ENCODE measurements at places on chromosomes 2 and 18.

DNA sequence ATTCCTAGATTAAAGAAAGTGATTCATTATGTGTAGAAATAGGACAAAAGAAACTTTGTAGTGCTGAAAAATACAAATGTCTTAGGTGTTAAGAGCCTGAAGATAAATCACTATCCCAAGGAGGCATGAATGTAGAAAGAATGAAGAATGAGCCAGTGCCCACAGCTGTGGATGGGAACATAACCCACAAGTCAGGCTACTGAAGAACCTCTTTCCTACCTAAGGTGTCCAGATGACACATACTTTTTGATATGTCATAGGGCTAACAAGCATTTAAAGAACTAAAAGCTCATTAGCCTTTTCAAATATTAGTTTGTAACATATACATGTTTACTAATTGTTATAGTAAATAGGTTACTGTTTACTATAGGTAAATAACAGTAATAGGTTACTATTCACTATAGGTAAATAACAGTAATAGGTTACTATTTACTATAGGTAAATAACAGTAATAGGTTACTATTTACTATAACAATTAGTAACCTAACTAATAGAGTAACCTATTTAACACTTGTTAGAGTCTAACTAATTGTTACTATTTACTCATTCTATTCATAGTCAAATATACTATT is 275.0 kb upstream of the KYNU start:
- DNase-seq: no peak

DNA sequence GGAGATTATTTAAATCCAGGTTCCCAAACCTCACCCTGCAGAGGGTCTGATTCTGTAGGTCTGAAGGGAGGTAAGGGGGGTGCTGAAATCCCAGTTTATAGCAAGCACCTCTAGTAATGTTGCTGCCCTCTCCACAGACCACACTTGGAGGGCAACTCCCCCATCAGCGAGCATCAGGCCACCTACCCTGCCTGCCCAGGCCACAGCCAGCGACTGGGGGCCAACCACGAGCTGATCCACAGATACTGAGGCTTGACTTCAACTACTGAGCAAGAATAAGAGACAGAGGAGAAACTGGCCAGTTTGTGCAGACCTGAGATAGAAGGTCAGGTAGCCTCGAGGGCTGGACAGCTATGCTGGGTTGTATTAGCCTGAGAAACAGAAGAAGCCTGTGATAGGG is 36.3 kb upstream of the LBH start:
- DNase-seq: no peak

DNA sequence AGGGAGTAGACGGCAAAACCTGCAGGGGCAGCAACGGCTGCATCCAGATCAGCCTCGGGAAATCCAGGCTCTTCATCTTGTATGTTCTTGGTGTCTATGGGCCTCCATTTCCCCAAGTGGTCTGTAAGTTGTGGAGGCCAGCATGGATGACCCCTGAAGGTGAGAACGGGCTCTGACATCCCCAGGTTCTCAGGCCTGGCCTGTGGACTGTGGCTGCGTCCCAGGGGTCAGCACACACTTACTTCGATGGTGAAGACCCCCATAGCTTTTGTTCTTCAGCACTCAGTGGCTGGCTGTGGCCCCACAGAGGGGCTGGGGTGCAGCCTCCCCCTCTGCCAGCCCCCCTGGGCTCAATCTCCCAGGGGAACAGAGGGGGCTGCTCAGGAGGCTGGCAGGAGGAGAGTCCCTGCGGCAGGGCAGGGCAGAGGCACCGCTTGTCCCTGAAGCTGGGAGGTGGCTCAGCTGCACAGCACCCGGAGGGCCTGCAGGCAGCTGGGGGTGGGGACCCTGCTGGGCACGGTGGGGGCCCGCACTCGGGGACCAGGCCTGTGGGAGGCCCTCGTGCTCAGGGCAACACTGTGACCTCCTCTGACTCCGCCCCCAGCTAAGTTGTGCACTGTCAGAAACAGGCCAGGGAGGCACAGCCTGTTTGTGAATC is 3.8 kb downstream of the SLC66A3 start:
- DNase-seq: no peak

DNA sequence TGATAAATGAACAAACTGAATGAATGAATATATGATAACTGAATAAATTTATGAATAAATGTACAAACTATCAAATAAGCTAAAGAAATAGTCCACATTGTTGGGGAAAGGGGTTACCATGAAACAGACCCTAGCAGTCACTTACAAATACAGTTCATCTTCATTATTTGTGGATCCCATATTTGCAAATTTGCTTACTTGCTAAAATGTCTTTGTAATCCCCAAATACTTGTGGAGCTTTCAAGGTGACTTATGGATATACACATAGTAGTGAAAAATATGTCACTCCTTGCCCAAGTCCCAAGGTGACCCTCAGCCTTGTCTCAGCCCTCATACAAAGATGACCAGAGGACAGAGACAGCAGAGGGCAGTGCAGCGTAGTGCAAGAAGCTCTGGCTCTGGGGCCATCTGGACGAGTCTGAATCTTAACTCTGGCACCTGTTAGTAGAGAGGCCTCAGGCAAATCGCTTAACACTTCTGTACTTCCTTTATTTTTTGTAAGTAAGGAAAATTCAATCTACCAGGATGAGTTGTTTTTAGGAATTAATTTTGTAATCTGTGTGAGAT is 3.1 kb downstream of the PAIP2B start:
- DNase-seq: no peak

DNA sequence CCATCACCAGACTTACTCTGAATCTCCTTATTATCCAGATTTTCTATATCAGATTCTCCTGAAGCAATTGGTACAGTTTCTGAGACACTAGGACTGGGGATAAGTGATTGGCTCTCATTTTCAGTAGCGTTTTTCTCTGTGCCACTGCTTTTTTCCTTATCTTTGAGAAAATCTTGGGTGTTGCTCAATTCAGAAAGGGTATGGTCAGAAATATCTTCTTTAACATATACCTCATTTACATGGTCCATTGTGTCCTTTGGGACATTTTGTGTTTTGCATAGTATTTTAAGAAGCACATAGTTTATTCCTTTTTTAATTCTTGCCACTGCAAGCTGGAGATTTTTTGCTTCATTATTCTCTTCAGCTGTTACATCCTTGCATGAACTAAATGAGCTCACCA is 56.6 kb upstream of the SCN9A start:
- DNase-seq: no peak

GRCh38 chr18:39773646-39774045 is 2181.4 kb upstream of the PIK3C3 start:
- DNase-seq: no peak

DNA sequence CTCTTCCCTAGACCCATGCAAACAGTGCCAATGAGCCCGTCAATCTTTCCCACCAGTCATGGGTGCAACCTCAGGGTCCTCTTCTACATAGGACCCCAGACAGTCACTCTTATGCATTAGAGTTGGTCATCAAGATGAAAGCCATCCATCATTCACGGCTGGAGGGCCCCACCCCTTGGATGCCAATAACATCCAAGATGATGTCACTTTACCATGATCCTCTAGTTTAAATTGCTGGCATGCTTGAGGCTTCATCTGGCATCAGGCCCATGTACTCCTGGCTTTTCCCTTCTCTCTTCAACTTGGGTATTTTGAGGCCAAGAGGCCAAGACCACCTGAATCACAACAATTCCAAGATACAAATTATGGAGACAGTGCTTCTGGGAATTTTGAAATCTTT is 91.1 kb upstream of the MAPK4 start:
- DNase-seq: no peak

GRCh38 chr2:156083763-156084493 is 248.6 kb downstream of the NR4A2 start:
- DNase-seq: no peak

DNA sequence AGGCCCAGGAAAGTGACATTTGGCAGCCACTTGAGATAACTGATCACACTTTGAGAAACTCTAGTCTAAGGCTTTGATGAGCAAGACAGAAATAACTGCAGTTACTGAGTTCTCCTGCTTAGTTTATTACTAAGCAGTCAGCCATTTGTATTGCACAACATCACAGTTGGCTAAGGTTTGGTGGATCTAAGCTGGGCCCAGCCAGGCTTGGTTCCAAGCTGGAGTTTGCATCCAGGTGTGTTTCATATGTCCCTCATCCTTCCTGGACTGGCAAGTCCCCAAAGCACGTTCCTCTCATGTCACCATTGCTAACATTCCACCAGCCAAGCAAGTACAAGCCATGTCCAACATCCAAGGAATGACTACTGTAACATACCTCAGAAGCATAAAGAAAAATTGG is 71.3 kb upstream of the ZNF532 start:
- no peak for DNase-seq

DNA sequence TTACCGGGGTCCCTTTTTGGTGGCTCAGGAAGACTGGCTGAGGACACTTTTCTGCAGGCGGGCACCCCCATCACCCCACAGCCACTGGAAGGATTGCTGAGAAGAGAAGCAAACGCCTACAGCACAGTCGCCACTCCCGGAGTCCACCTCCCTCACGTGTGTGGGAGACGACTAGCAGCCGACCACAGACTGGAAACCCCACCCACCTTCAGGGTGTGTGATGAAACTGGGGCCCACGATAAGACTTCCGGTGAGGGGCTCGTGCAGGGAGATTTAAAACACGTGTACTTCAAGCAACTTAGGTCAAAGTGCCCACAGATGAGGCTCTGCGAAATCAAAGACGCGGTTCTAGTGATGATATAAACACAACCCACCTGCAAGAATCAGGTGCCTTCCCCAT is 26.3 kb downstream of the MBP start:
- DNase-seq: peak; percentile 64

GRCh38 chr2:197414039-197414438 is 20.8 kb downstream of the SF3B1 start:
- no peak for DNase-seq

DNA sequence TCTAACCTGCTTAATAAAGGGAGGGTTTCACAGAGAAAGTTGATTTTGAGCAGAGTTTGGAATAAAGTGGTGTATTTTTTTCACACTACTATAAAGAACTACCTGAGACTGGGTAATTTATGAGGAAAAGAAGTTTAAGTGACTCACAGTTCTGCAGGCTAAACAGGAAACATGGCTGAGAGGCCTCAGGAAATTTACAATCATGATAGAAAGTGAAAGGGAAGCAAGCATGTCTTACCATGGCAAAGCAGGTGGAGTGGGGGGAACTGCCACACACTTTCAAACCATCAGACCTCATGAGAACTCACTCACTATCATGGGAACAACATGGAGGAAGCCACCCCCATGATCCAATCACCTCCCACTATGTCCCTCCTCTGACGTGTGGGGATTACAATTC is 546.7 kb downstream of the EPHA4 start:
- no peak for DNase-seq

DNA sequence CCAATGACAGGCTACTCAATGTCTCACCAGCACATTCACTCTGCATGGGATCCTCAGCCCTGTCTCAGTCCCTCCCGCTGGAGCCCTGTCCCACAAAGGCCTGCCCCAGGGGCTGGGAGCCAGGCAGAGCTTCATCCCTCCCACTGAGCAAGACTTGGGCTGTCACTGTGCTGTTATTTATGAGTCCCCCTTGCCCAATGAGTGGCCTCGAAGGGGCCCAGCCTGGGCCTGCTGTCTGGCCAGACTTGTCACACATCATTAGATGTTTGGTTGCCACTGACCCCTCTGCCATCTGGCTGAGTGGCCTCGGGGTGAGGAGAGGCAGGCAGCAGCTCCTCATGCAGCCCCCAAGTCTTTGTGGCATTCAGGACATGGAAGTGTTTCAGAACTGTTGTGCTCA is 330.6 kb upstream of the SKOR2 start:
- no peak for DNase-seq

DNA sequence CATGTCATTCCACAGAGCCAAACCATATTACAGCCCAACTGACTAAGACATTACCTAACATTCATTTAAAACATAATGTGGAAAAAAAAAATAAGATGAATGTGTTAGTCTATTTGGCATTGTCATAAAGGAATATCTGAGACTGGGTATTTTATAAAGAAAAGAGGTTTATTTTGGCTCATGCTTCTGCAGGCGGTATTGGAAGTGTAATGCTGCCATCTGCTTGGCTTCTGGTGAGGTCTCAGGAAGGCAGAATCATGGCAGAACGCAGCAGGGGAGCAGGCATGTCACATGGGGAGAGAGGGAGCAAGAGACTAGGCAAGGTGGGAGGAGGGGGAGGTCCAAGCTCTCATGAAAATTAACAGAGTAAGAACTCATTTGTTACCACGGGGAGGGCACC is 504.8 kb upstream of the LRATD1 start:
- no peak for DNase-seq

- DNase-seq: no peak
Measured at GRCh38 chr2:90209806-90210205, 1518.3 kb downstream of the RPIA start.

GRCh38 chr2:132873738-132874137 is 203.7 kb upstream of the LYPD1 start:
- DNase-seq: no peak

- no peak for DNase-seq
Measured at GRCh38 chr18:79250301-79250981, 145.3 kb upstream of the NFATC1 start.

- no peak for DNase-seq
Measured at GRCh38 chr2:73114273-73114867, 1.6 kb upstream of the RAB11FIP5 start.

DNA sequence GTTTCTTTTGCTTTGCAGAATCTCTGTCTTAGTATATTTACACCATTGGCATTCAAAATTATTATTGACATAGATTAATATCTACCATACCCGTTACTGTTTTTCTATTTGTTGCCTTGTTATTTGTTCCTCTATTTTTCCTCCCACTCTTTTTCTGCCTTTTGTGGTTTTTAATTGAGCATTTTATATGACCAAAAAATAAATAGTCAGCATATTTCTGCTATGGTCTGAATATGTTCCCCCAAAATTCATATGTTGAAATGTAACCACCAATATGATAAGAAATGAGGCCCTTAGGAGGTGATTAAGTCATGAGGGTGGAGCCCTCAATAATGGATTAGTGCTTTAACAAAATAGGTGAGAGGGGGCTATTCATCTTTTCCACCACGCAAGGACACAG is 35.3 kb downstream of the ADRA2B start:
- DNase-seq: no peak

GRCh38 chr18:10077986-10078385 is 164.2 kb downstream of the VAPA start:
- DNase-seq: no peak

DNA sequence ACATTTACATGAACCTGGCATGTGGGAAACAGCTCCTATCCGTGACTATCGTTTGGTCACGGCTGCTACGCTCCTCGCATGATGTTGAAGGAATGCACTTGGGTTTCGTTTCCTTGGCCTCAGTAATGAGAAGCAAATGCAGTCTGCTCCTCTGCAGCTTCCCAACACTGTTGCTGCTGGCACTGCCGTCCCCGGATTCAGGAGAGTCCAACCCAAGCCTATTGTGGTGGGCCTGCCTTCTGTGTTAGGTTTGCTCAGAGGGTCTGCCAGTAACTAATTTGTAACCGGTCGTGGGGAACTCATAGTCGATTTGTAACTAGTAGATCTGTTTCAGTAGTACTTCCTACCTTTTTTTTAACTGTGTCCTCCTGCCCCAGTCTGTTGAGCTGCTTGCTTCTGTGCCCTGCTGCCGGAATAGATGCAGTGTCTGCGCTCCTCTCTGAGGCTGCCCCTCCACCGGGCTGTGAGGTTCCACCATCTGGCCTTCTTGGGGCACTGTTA is 58.4 kb downstream of the WDSUB1 start:
- no peak for DNase-seq

Data from central memory CD8-positive, alpha-beta T cell (primary cell).